ENCODE measurements at places on chromosomes 3 and 15.

GRCh38 chr3:181860235-181860634, 148.5 kb downstream of the SOX2 start:
- no peak for DNase-seq

GRCh38 chr15:91561371-91562100, 292.0 kb upstream of the SLCO3A1 start:
- DNase-seq, result no peak

DNA sequence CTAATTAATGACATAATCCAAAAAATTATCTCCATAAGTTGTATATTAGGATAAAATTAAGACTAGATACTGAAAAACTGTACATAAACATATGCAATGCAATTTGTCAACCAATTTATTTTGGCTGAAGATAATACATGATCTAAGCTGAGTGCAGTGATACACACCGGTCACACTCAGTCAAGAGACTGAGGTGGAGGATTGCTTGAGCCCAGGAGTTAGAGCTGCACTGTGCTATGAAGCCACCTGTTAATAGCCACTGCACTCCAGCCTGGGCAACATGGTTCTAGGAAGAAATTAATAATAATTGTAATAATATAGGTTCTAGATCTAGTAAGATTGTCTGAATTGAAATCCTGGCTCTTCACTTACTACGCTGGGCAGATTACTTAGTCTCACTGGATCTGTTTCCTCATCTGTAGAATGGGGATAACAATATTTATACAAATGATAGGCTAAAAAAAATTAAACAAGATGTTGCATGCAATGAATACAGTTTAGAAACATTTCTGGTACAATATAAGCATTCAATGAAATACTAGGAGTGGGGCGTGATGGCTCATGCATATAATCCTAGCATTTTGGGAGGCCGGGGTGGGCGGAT, 15.8 kb downstream of the SLC4A7 start:
- no peak for DNase-seq

DNA sequence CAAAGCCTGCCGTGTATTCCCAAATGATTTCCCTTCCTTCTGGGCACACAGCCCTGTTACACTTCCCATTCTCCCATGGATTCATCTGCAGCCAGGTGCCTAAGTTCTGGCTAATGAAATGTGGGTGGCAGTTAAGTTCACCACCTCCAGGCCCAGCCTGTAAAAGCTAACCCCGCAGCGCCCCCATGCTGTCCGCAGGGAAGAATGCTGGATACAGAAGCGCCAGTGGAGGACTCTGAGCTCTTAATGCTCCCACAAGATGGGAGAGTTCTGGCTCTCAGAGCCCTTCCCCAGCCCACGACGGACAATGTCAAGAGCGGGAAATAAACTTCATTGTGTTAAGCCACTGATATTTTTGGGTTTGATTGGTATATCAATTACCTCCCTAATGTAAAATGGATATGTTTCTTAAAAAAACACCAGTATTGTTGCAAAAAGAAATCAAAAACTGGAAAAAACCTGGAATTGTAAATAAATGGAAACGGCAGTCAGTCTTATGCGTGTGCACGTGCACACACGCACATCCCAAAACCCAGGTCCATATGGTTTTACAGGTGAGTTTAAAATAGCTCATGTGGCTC, 37.7 kb upstream of the FGD5 start:
- no peak for DNase-seq

DNA sequence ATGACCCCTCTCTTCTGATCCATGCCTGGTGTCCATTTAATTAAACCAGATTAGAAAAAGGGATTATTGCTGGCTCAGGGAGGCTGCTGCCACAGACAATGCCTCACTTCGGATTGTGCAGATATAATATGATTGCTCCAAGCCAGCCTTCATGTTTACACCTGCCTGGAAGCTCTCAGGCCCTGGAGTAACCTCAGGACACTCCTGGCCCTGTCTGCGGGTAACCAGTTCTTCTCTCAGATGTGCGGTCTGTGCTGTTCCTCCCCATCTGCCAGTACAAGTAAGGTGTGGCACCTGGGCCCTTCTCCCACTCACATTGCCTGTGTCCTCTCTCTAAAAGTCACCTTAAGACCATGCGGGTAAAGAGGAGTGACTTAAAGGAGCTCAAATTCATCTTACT, 8.8 kb upstream of the GOLGA8J start:
- DNase-seq, result no peak

DNA sequence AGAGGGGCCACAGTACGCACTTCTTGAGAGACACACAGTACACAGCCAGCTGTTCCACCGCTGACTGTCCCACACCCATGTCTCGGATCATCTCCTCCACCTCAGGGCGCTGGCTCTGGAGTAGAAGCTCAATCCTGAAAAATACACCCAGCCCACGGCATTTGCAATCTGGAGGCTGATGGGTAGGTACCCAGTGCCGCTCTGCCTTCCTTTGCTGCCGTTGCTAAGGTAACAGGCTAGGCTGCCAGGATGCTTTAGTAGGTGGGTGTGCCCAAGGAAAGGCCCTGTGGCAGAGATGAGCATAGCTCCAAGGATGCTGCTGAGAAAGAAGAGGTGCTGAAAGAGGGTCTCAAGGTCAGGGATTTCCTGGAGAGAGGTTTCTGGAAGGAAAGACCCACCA, 14.6 kb downstream of the TRAIP start:
- no peak for DNase-seq

DNA sequence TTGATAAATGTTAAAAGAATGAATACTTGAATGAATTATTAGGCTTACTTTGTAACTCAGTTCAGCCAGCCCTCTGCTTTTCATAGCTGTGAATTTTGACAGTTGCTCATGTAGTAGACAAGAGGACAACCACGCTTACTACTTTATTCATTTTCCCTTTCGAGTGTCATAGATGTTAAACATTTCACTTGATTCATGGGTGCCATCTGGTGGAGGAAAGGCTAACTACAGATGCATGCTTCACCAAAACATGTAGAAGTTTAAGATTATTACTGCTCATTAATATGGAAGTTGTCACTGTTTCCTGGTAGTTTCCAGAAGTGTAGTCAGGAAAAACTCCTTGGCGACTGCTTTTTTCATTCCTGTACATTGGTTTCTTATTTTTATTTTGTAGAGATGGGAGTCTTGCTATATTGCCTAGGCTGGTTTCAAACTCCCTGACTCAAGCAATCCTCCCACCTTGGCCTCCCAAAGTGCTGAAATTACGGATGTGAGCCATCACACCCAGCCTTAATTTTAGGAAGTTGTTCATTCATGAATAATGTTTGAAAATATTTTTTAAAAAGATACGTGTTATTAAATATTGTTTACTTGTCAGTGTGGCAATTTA, 163.2 kb downstream of the B3GALNT1 start:
- no peak for DNase-seq

DNA sequence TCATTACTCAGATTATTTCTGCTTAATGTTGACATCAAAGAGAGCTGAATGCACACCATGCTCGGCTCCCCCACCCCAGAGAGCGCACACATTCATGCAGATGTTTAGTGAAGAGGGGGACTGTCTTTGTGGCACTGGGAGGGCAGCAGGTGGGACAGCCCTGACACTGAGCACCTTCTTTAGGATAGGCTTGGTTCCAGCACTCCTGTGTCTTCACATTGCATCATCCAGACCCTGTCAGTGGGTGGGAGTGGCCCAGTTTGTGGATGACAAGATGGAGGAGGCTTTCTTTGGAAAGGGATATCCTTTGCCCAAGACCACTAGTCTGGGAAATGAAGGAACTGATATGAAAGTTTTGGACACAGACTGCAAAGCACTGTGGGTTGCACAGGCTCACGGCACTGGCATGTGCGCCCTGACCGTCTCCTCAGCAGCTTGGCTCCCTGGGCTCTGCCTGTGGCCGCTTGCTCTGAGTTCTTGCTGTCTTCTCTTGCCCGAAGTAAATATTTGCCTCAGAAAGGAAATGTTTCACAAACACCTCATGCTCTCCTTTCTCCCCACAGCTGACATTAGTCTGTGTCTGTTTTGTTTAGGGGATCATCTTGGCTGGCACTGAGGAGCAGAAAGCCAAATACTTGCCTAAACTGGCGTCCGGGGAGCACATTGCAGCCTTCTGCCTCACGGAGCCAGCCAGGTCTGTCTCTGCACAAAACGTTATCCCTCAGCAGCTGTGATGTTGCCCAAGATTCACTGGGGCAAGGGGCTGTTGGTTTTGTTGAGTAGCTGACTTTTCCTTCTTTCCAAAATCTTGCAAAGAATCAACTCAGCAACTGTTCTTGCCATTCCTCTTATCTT, 16.6 kb downstream of the ACAD9 start:
- no peak for DNase-seq

DNA sequence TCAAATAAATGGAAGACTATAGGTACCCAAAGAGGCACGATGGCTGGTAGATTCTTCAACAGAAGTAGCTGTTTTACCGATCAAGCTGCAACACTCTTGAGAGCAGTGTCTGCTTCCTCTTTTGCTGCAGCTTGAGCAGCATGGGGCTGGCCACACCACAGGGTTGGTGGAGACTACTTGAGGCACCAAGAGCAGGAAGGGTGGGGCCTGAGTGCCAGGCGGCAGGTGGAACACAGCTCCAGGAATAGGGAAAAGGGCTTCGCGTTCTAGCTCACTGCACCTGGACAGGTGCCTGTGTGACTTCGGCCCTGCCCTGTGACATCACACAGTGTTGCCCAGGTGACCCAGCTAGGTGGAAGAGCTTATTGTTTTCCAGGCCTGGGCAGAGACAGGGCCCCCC, at the start of gene CCDC33:
Gene CCDC33 (plus strand): TSS at position 365 of the 400 bp plus-strand sequence. CDS start 394 bp downstream, outside the sequence.
- DNase-seq, result no peak

- no peak for DNase-seq
Observed at GRCh38 chr15:31382713-31383045, 56.0 kb downstream of the KLF13 start.

DNA sequence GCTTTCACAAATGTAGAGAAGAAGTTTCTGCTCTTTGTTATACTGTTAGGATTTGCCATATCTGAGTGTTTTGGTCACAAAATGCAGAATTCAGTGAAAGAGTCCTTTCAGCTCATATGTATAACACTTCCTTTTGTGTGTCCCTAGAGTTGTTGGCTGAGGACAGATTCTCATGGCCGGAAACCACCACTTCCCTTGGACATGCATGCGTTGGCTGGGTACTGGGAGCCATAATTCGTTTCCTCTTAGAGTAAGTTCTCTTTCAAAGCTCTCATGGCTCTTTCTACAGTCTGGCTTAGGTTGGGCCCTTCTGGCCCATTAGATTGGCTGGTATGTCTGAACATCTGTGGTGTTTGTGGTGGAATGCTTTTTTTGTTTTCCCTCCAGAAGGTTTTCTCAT, 298.5 kb downstream of the DIPK2A start:
- no peak for DNase-seq

DNA sequence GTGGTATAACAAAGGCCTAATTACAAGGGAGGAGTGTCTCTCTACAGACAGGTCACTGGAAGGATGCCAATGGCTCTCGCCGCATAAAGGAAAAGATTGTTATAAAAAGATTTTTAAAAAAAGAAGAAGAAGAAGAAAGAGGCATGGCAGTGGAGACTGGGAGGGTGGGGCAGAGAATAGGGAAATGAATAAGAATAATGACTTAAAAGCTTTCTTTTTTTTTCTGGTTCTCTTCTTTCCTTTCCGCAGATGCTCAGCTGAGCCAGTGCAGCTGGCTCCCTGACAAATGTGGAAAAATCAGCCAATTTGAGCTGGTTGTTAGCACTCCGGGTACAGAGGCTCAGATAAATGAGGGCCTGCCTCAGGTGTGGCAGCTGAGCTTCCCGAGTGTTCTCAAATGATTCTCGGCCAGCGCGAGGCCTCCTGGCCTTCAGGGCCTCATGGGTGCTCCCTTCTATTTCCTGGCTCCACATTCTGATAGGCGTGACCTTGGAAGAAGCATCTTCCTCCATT, 234.1 kb downstream of the RORA start:
- no peak for DNase-seq

DNA sequence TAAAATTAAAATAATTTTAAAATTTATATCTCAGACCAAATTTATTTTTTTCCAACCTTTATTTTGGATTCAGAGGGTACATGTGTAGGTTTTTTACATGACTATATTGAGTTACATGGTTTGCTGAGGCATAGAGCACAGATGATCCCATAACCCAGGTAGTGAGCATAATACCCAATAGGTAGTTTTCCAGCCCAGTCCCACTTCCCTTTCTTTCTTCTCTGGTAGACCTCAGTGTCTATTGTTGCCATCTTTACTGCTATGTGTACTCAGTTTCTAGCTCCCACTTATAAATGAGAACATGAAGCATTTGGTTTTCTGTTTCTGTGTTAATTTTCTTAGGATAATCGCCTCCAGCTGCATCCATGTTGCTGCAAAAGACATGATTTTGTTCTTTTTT, 338.1 kb downstream of the EFHB start:
- no peak for DNase-seq

DNA sequence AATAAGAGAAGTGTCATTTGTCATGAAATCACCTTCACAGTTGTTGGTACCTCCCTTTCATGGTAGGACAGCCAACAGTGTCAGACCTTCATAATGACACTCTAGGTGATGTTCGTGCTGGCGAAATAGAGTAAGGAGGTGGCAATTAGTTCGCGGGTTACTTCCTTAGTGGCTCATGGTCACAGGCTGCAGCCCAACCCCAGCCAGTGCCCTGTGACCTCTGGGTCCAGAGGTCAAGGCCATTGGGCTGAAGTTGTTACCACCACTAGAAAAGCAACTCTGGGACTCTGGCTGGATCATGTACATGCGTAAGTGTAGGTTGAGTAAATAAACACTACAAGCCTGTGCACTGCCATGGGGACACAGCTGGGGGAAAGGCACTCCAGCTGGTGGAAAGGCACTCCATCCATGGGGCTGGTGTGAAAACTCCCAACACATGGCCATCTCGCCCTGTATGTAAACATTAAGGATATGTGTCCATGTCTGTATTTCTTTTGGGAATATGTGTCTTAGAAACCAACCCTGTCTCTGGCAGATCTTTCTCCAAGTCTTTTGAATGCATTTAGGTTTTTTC, 106.7 kb downstream of the RYK start:
- DNase-seq, result no peak

DNA sequence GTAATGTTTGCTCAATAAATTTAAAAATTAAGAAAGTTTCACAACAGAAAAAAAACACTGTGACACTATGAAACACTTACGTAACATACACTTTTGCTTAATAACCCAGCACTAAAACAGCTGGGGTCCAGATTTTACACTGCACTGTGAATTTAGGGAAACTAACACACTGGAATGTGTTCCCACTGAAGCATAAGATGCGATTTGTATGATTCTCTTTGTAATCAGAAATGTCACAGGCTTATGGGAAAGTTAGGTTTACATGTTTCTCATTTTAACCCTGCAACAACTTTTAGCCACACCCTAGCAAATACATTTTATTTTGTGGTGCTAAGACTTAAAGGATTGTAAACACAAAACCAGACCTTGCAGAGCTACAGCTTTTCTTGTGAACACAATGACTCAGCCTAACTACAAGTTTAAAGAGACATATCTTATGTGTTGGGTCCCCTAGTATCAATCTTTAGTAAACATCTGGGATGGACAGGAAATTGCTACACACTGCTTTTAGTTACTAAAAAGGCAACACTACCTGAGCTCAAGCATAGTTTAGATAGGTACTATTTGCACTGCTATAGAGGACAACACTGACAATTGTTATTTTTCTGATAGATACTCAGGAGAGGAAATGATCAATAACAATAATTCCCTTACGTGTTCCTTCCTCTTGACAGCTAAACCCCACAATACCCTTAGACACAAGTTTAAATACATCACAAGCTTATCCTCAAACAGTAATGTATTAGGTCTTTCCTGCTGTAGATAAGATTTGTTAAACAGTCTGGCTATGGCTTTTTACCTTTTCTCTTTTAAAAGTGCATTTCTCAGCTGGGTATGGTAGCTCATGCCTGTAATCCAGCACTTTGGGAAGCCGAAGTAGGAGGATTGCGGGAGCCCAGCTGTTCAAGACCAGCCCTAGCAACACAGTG, 3.8 kb downstream of the PLD1 start:
- no peak for DNase-seq

- no peak for DNase-seq
Observed at GRCh38 chr15:96130734-96131133, 199.8 kb upstream of the NR2F2 start.

GRCh38 chr15:72420576-72420975, 22.5 kb downstream of the TMEM202 start:
- no peak for DNase-seq
